ENCODE measurements at places on chromosomes 4 and X.

DNA sequence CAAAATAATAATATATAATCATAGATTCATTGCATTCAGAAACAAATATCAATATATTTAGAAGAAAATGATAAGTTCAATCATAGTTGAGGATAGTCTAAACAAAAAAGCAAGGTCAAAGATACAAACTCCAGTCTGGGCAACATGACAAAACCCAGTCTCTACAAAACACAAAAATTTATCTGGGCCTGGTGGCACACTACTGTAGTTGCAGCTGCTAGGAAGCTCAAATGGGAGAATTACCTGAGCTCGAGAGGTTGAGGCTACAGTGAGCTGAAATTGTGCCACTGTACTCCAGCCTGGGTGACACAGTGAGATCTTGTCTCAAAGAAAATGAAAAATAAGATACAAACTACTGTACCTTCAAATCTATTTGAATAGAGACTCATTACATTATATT, 52.7 kb upstream of the ANXA10 start:
- DNase-seq = no peak

- no peak for DNase-seq
These were observed 4.5 kb downstream of the ACSL1 start for GRCh38 chr4:184821242-184821641.

GRCh38 chrX:132648895-132649294, 160.1 kb upstream of the MBNL3 start:
- DNase-seq = peak; percentile 40

GRCh38 chr4:75714011-75714410, 10.4 kb upstream of the USO1 start:
- DNase-seq = no peak

DNA sequence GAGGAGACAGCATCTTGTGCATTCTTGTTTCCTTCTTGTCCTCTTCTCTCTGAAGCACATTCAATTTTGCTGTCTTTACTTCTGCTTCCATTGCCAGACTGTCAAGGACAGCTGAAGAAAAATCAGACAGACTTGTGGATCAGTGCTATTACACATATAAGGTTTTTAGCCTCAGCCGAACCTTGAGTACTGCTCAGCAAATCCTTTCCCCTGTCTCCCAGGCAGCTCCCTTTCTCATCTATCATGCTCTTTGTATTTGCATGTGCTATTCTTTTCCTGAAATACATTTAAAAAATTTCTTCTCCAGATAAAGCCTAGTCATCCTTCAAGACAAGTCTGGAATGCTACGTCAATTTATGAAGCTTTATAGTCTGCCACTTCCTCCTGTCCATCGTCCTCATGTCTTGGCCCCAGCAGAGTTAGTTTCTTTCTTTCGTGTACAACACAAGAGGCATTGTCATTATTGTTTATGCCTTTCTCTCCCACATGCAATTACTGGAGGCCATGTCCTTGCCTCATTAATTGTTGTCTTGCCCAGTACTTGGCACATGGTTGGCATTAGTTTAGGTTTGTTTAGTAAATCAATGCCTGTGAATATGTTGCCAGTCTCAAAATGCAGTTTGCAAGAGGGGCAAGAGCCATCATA, 45.1 kb downstream of the ADGRL3 start:
- no peak for DNase-seq

GRCh38 chr4:151485541-151486131, 76.7 kb downstream of the FHIP1A start:
- no peak for DNase-seq

- DNase-seq = no peak
These were observed 31.5 kb downstream of the GRIA3 start for GRCh38 chrX:123215397-123216089.

DNA sequence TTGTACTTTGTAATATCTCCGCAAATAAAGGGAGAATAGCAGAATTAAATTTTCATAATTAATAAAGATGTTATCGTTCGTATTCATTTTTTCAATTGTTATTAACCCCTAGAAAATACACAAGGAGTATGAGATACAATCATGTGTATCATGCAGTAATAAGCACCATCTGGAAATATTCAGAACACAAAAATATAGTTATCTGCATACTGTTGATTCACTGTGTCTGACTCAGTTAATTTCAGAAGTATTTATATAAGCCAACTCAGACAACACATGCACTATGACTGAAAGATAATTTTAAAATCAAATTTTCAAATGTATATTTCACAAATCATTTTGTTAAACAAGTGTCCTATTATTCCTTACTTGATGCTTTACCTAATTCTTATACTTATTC, 1954.8 kb downstream of the ARAP2 start:
- DNase-seq = no peak

DNA sequence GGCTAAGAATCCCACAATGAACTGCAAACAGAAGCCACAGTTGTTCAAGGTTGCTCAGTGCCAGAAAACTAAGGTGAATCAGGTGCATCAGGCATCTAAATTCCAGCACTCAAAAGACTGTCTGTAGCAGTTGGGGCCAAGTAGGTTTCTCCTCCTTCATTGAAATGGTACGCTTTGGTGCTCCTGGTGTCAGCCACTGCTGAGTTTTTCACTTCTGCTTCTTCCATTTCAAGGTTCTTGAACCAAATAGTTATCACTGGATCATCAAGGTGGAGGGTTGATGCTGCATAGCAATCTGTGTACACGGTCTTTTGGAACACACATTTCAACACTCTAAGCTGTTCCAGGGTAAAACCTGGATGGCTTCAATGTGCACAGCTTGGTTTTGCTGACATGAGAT, 74.4 kb downstream of the TMA16 start:
- DNase-seq = no peak

- no peak for DNase-seq
These were observed 13.2 kb upstream of the HCCS start for GRCh38 chrX:11097933-11098332.

GRCh38 chr4:38774181-38774955, 8.4 kb downstream of the TLR10 start:
- no peak for DNase-seq

DNA sequence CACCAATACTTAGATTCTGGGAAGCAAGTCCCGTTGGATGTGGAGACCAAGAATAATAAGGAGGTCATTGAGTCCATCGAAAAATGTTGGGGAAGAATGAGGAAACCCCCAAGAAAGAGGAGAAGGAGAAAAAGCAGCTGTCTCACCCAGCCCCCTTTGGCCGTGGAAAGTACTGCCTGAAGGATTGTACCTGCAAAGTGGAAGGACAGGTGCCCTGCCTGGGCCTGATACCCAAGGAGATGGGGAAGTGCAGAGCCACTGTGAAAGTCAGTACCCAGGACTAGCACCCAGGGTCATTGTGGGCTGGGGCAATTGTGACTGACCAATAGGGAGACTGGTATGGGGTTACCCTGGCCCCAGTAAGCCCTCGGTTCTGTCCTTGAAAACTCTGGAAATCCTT, 13.8 kb upstream of the CFAP299 start:
- no peak for DNase-seq

DNA sequence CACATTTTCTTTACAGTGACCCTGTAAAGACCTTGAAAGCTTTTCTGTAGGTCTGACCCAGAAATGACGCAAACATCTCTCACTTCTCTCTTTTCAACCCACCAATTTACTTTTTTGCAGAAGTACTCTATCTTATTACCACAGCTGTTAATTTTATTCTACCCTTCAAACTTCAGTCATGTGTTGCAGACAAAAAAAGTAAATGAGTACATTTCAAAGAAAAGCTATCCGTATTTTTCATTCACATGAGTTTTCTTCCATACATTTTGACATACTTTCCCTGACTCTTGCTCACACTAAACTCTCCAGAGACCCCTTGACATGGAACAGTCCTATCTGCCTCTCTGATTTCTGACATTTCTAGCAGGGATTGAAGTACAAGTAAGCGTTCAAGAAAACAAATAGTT, 51.7 kb downstream of the SLC7A11 start:
- no peak for DNase-seq

DNA sequence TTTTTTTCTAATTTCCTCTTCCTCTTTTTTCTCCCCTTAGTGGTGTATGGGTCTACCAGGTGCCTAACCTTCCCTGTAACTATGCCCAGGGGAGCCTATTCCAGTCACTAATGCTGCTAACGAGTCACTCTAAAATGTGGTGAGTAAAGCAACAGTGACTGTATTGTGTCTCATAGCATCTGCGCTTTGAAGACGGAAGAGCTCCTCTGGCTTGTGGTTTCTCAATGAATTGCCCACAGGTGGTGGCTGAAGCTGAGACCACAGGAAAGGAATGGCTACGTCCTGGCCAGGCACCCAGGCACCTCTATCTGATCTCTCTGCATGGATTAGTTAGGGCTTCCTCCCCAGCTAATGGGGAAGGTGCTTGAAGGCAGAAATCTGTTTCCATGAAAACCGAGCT, 763.5 kb upstream of the FRG1 start:
- no peak for DNase-seq

DNA sequence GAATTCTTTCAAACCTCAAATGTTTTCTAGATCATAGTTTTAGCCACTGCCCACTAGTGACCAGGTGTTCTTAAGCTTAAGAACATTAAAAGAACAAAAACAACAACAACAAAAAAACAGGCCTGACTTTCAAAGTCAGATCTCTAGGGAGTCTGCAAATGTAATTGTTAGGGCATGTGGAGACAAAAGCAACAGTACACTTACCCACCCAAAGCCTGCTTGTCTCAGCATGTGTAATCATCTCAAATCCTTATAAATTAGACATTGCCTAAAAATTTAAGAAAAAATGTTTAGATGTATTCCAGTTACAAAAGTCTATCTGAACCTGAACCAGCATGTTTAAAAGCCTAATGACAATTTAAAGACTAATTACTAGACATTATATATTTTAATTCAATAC, 79.9 kb downstream of the SLC7A11 start:
- DNase-seq = no peak

GRCh38 chrX:69101683-69102251, 63.5 kb downstream of the PJA1 start:
- DNase-seq = no peak

GRCh38 chrX:80550722-80551121, 130.5 kb downstream of the TENT5D start:
- no peak for DNase-seq

- DNase-seq = peak; percentile 45
These were observed 8.0 kb downstream of the CYP2U1 start for GRCh38 chr4:107939307-107939706.

DNA sequence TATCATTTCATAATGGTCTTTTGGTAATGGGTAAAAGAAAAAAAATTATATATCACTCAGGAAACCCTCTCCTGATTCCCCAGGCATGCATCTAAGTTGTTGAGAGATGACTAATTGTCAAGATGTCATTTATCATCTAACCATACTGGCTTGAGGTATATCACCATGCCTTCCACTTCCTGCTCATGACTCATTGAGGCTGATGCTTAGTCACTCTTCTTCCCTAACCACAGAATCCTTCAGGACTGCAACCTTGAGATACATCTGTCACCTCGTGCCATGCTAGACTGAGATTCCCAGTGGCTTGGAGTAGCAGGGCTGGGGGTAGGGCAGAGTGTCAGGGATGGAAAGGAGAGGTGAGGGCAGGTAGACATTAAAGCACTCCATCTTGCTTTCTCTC, 782.5 kb upstream of the INTU start:
- DNase-seq = peak; percentile 89

GRCh38 chr4:142373610-142374009, 472.5 kb downstream of the INPP4B start:
- no peak for DNase-seq

DNA sequence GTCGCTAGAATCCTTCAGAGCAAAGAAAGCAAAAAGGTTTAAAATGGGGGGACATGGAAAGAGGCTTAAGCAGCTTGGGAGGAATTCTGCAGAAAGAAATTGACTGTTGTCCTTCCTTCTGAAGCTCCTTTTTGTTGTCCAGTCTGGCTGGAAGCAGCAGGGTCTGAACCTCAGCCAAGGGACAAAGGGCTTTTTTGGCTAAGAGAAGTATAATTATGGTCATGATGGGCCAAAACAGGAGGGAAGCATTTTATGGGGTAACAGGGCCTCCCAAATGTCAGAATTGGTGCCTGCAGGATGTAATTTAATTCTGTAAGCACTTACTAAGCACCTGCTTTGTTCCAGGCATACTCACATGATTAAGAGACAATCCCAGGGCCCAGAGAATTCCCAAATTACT, 74.2 kb upstream of the CPEB2 start:
- DNase-seq = no peak

DNA sequence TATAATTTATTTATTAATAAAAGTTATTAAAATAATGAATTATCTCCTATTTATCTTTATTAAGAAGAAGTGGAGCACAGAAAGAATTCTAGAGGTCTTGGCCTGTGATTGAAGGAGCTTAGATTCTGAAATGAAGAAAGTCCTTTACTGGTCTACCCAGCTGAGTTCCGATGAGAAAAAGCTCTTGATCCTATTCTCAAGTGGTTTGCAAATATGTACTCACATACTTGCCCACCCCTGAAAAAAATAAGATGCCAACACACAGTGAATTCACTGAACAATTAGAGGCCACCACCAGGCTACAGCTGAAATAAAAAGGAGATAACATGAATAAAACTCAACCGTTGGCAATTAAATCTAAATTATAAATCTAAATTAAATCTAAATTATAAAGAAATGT, 253.4 kb downstream of the MAPK10 start:
- DNase-seq = no peak

GRCh38 chrX:136765821-136766356, 14.8 kb downstream of the ARHGEF6 start:
- no peak for DNase-seq

DNA sequence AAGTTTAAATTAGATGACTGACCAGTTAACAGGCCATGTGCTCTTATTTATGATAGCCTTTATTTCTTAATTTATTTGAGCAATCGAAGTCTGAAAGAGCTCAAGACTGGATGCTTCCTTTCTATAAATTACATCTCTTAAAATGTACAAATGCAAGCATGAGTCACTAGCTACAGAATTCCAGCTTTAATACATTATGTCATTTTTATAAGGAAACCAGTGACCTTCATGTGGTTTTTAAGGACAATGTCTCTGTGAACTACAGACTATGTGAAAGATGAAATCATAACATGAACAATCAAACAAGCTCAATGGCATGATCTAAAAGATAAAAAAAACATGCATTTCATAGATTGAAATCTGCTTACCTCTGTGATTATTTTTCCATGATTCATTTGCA, 15.4 kb downstream of the HTR2C start:
- no peak for DNase-seq

DNA sequence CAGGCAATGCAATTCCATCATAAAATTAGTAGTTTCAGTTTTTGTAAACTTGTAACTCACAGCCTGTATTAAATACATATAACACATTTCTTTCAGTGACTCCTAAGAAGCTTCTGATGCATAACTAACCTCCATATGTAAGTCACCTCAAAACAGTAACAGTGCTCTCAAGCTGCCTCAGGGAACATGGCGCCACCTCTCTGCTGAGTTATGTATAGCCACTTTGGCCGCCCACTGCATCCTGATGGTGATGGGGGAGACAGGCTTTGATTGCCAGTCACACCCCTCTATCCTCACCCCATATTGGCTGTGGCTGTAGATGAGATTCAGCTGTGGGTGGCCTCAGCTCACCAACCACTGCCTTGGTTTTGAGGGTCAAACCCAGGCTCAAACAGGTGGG, 54.3 kb downstream of the LRBA start:
- DNase-seq = peak; percentile 25

GRCh38 chrX:110938977-110939732, 143.5 kb upstream of the CHRDL1 start:
- DNase-seq = no peak
